ENCODE measurements at places on chromosomes 12 and 14.

DNA sequence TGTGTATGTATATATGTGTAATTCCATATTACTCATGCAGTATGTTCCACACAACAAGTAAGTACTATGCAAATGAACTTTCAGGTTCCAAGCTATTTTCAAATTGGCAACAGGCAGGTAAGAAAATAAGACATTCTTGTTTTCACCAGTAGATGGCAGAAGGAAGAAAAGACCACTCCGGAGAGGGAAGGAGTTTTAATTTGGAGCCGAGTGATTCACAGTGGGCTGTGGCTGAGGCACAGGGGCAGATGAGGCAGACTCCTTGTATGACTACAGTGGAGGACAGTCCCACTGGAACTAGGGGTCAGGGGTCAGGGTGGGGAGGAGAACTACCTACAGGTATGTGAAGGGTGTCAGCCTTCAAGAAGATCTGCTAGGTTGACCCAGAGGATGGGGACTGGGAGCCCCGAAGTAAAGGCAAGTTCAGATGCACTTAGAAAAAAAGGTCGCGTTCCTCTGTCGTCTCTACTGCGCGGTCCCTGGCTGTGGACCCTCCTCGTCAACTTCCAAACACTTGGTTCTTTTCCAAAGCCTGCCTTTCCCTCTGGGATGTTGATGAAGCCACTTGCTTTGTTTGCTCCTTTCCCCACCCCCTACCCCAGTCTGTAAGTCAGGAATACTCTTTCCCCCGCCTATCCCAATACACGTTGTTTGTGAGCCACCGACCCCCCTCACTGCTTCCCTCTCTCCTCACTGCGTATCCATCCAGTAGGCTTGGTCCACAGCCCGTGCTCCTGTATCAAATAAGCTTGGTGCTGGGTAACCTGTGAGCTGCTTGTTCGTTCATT is 24.1 kb downstream of the DDX47 start:
- peak; percentile 35 for DNase-seq

- no peak for DNase-seq
These were observed 1.9 kb downstream of the PLEKHG3 start for GRCh38 chr14:64706119-64706592.

DNA sequence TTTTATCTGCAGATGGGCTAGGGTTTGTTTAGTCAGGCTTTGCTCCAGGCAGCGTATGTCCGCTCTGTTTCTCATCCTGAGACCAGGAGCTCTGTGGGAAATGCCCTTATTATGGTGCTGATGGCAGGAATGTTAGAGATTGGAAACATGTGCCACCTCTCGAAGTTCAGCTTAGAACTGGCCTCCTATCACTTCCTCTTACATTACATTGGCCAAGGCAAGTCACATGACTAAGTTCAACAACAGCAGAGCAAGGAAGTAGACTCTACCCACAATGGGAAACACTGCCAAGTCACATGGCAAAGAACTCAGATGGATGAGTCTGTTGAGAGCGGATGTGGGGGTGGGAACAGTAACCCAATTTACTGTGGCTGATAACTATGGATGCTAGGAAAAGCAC is 161.9 kb upstream of the WSCD2 start:
- DNase-seq = peak; percentile 21

DNA sequence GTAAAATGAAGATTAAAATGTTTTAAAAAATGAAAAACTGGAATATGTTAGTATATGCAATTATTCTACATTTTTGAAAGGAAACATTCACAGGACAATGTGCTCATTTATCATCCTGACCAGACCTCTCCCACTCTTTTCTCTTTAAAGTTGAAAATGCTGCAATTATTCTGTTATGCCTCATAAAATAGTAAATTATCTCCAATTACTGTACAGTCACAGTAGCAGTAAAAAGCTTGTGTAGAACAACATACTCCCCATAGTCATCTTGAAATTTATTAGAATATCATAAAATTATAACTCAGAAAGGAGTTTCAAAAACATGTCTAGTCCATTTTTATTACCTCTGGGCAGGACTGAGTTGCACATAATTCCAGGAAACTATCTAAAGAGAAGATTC is 250.3 kb downstream of the SYT1 start:
- no peak for DNase-seq

DNA sequence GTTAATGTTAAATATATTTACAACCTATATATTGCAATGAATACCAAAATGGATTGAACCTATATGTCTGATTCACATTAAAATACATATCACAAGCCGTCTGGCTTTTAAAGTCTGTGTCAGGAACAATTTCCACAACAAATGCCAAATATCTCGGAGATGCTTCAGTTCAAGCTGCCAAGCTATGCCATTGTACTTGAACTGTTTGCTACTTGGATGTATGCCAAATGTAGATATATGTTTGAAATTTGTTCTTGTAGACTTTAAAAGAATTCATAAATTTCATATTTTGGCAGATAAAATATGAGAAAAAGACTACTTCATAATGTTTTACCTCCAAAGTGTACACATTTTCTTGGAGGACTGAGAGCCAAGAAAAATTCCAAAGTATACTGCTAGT is 37.0 kb downstream of the WASHC3 start:
- no peak for DNase-seq
